ENCODE measurements at places on chromosomes 6 and 20.

GRCh38 chr6:161079566-161080262 lies 88.1 kb downstream of the MAP3K4 start:
- peak; percentile 74 for DNase-seq

DNA sequence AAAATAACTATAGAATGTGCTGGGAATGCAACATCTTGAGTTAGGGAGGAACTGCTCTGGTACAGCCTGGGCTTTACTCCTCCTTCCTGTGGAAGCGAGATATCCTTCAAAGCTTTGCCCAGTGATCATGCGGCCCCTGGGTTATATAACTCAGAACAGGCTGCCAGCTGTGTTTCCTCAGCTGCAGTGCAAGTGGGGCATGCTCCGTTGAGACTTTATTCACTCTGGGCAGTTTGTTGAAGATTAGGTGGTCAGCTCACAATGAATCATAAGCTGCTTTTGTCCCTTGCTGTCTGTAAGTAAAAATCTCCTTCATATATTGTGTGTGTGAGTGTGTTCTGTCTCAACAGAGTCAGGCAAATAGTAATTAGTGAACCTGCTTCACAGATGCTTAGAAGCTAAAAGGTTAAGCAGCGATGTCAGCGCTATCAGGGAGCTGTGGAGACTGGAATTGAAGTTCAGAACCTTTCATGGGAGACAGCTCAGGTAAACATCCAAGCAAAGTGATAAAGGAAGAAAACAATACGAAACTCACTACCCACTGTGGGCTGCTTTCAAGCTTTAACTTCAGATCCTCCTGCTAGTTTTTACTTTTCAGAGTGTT lies 688.4 kb downstream of the HTR1B start:
- DNase-seq, result no peak

DNA sequence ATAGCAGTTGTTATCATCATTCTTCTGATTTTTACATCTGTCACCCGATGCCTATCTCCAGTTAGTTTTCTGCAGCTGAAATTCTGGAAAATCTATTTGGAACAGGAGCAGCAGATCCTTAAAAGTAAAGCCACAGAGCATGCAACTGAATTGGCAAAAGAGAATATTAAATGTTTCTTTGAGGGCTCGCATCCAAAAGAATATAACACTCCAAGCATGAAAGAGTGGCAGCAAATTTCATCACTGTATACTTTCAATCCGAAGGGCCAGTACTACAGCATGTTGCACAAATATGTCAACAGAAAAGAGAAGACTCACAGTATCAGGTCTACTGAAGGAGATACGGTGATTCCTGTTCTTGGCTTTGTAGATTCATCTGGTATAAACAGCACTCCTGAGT lies 2.1 kb downstream of the CALHM6 start:
- no peak for DNase-seq

DNA sequence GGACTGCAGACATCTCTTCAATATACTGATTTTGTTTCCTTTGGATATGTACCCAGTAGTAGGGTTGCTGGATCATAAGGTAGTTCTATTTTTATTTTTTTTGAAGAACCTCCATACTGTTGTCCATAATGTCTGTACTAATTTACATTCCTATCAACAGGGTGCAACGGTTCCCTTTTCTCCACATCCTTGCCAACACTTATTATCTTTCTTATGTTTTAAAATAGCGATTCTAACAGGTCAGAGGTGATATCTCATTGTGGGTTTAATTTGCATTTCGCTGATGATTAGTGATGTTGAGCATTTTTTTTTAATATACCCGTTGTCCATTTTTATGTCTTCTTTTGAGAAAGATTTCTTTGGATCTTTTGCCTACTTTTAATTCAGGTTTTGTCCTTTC lies 2.0 kb upstream of the TP53RK start:
- no peak for DNase-seq

GRCh38 chr6:150641398-150642139 lies 41.9 kb downstream of the PLEKHG1 start:
- no peak for DNase-seq

DNA sequence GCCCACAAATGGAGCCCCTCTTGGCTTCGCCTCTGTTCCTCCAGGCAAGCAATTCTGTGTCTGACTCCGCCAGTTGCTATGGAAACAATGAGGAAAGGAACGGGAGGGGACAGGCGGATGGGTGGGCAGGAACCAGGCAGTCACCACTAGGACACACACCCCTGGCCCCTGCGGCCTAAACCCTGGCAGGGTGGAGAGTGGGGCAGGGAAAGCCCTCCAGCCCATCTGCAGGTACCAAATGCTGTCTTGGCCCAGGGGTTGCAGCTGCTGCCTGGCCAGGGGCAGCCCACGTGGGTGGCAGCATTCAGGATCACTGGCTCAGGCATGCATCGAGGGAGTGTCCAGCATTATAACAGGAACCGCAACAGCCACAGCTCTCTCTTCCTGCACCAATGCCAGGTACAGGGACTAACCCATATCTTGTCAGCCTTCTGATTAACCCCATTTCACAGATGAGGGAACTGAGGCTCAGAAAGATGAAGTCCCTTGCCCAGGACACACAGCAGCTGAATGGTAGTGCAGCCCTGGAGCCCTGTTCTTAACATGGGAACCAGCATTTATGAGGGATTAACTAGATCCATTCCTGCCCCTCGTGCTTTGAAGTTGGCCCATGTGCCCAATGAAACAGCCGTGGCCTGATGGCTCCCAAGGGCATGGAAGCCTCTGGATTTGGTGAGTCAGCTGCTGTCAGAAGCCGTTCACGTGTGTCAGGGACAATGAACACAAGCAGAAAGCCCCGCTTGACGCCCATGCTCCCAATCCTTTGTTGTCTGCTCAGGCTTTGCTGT lies 66.3 kb downstream of the NOL4L start:
- DNase-seq, result no peak

- DNase-seq, result no peak
Observed at GRCh38 chr6:53067849-53068361, 2.7 kb downstream of the FBXO9 start.

GRCh38 chr20:62019144-62019805 lies 46.4 kb downstream of the TAF4 start:
- no peak for DNase-seq

DNA sequence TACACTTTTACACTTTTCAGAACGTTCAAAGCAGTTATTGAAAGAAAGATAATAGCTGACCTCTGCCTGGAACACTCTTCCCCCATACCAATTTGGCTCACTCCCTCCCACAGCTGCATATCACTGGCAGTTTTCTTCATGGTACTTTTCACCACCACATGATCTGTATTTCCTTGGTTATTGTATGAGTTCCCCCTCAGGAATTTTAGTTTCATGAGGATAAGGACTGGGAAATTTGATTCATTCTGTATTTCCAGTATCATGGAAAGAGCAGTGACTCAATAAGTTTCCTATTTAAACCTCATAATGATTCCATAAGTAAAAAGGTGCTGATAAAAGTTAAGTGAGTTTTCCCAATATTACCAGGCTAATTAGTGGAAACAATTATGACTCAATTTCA lies 16.0 kb downstream of the HTR1B start:
- no peak for DNase-seq

DNA sequence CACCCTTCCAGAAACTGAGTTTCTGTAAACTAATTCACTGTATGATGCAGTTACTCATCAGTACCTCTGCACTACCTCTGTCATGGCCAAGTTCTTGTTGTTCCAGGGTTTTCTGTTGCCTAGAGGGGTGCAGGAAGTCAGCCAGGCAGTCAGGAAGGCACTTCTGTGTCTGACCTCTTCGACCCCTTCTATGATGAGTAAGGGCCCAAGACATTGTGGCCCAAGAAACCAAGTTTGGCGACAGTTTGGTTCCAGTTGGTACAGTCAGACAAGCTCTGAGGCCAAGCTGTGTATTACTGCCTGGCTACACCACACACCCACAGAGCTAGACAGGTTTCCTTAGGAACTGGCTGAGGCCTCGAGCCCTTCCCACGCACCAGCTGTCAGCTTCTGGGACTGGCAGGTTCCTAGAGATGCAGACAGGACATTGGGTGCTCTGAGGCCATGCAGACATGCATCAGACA lies 41.2 kb downstream of the TRAF3IP2 start:
- DNase-seq, result no peak
